CD4-positive, alpha-beta memory T cell (primary cell): ENCODE measurements at places on chromosomes 3 and 15. TPM values are rescaled to one million over a fixed set of nuclear protein-coding genes. Genes with fewer than 3 reads are reported as not detected.

The NR2E3 gene
- not detected for total RNA-seq

The THSD4 gene
- total RNA-seq = not detected

DNA sequence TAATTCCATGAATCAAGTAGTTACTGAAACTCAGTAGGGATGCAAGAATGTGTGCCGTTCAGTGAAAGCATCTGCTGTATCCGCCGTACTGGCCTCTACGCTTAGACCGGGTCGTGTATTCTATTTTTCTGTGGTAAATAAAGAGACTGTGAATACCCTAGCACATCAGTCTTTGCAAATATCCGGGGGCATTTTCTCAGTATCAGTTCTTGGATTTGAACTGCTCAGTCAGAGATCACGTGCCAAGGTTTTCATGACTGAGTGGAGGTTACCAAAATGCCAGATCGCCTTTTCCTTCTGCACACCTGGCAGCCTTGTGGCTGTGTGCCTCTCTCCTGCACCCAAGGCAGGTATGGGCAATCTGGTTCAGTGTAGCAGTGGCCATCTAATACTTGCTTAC, 377.0 kb downstream of the OCA2 start:
- H3K4me3 ChIP-seq = no peak overlapping the region
- no peaks in the 10 kb centered on the region for H3K36me3 ChIP-seq
- no peaks in the 10 kb centered on the region for H3K27me3 ChIP-seq
- H3K27ac ChIP-seq = no peak overlapping the region
- no peaks in the 10 kb centered on the region for H3K4me1 ChIP-seq

DNA sequence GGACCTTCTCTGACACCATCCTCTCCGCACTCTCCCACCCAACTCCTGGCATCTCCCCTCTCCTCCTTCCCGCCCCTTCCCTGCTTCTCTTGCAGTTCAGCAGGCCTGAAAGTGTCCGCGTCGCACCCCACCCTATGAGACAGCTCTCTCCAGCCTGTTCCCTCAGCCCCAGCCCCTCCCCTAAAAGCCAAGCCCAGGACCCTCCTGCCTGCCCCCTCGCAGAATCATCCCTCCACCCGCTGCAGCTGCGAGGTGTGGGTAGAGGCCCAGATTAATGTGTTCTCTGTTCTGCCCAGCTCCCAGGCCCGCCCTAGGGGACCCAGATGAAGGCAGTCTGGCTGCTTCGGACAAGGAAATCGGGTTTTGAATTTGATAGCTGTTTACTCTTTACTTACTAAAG, 410 bp downstream of the PRR23E start:
- H3K27ac ChIP-seq = no peak overlapping the region
- H3K36me3 ChIP-seq = no peaks in the 10 kb centered on the region
- DNase-seq = no peak
- no peaks in the 10 kb centered on the region for H3K4me1 ChIP-seq
- H3K4me3 ChIP-seq = no peak overlapping the region

- H3K27me3 ChIP-seq = no peaks in the 10 kb centered on the region
- no peak overlapping the region for H3K4me3 ChIP-seq
- no peaks in the 10 kb centered on the region for H3K36me3 ChIP-seq
- H3K27ac ChIP-seq = no peak overlapping the region
Observed at GRCh38 chr3:346186-346585, 149.6 kb downstream of the CHL1 start.

DNA sequence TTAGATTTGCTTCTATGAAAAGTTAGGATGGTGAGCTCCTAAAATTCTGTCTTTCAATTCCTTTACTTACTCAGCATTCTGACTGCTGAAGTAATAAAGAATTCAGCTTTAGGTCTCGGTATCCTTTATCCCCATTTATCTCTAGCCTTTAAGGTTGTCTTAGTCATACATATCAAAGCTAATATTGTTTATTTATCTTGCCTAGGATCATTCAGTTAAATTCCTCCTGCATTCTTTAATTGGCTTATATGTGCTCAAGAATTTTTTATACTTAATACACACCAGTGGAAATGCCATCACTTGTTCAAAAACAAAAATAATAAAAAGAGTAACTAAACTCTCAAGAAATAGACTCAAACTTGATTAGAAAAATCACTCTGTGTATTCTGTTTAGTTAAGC, 507.0 kb downstream of the ZPLD1 start:
- DNase-seq = no peak
- H3K4me3 ChIP-seq = no peak overlapping the region
- H3K4me1 ChIP-seq = no peaks in the 10 kb centered on the region
- no peaks in the 10 kb centered on the region for H3K36me3 ChIP-seq
- H3K27me3 ChIP-seq = no peaks in the 10 kb centered on the region

GRCh38 chr15:100772892-100773520, 106.6 kb upstream of the ALDH1A3 start:
- DNase-seq = no peak
- no peak overlapping the region for H3K27ac ChIP-seq
- H3K27me3 ChIP-seq = no peaks in the 10 kb centered on the region
- H3K4me3 ChIP-seq = no peak overlapping the region

DNA sequence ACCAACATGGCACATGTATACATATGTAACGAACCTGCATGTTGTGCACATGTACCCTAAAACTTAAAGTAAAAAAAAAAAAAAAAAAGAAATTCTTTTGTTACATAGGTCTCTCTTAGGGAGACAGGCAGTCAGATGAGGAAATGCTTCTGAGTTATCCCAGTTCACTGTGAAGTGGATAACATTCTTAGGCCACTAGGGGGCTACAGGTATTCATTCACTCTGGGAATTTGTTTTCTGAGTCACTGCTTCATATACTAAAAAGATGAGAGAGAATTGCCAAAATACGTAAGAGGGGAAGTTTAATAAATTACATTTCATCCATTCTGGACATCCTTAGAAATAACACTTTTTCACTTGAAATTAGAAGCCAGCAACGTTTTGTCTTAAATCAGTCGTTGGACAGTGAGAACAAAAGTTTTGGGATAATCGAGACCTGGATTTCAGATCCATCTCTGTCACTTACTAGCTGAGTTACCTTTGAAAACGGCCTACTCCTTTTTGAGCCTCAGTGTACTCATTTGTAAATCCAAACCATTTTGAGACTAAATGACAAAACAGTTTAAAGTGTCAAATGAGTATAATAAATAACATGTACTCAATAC, 738.4 kb upstream of the ALCAM start:
- H3K4me1 ChIP-seq = no peaks in the 10 kb centered on the region
- H3K27ac ChIP-seq = no peak overlapping the region
- H3K27me3 ChIP-seq = no peaks in the 10 kb centered on the region
- DNase-seq = no peak

GRCh38 chr15:62740141-62741004, 302.2 kb upstream of the TPM1 start:
- no peaks in the 10 kb centered on the region for H3K36me3 ChIP-seq
- H3K27ac ChIP-seq = no peak overlapping the region
- H3K4me1 ChIP-seq = peaks cover 4% of the 10 kb centered on the region
- DNase-seq = no peak
- no peak overlapping the region for H3K4me3 ChIP-seq

DNA sequence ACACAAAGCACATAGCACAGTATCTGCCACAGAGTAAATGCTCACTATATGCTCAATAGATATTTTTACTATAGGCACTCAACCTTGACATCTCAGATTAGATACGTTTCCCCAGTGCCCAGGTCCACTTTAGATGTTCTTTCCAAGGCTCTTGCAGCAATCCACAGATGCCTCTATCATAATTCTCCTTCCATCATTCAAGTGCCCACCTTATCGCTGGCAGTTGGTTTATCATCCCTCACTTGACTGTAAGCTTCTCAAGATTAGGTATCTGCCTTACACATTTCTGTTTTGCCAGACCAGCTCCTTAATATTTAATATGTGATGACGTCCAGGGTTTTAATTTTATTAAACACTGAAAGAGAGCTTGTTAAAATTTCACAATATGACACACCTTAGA, 8.6 kb downstream of the NCEH1 start:
- H3K27me3 ChIP-seq = no peaks in the 10 kb centered on the region
- no peak overlapping the region for H3K27ac ChIP-seq
- H3K4me3 ChIP-seq = no peak overlapping the region
- DNase-seq = no peak
- no peaks in the 10 kb centered on the region for H3K36me3 ChIP-seq
- H3K4me1 ChIP-seq = no peaks in the 10 kb centered on the region

DNA sequence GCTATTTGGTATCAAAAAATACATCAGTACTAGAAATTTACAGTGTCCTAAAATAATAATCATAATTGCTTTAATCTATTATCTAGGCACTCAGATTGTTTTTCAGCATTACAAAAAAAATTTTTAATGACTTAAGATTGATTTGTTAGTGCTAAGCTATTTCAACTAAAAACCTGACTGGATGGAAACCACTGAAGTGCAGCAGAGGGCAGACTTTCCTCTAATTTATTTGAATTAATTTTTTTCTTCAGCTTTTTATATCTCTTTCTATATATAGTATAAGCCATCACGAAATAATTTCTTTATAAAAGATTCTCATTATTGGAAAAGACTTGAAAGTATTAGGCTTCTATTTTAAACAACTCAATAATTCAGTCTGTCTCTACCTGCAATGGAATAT, 131.4 kb downstream of the IQCH start:
- no peaks in the 10 kb centered on the region for H3K27me3 ChIP-seq
- H3K4me1 ChIP-seq = no peaks in the 10 kb centered on the region
- DNase-seq = no peak
- no peaks in the 10 kb centered on the region for H3K36me3 ChIP-seq

GRCh38 chr3:72698154-72698917, 149.9 kb downstream of the SHQ1 start:
- H3K27me3 ChIP-seq = no peaks in the 10 kb centered on the region
- no peak for DNase-seq
- H3K4me3 ChIP-seq = no peak overlapping the region
- H3K36me3 ChIP-seq = no peaks in the 10 kb centered on the region
- H3K27ac ChIP-seq = no peak overlapping the region

DNA sequence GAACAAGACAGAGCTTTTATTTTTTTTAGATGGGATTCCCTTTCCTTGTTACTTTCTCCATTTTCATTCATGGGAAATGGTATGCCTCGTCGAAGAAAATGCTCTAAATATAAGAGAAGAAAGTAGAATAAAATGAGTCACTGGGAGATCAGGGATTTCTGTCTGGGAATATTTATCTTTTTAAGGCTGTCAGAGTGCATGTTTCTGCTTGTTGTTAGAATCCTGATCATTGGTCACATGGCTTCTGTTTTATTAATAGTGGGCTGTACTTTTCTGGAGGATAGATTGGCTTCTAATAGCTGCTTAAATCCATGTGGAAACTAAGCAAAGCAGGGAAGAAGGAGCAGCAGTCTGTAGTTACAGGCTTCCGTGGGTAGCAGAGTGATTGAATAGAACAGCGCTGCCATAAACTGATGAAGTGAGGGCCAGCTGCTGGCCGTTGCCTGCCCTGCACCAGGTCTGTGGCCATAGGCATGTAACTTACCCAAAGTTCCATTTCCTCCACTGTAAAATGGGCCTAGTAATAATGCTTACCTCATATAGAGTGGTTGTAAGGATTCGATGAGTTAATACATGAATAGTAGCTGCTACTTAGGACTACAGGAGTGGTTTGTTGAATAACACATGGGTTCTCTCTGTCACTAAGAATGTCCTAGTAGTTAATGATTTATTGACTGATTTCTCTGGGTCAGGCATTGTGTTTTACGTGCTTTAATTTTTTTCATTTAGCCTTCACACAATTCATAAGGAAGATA, 289.9 kb downstream of the SATB1 start:
- H3K4me1 ChIP-seq = no peaks in the 10 kb centered on the region
- no peak for DNase-seq
- H3K36me3 ChIP-seq = no peaks in the 10 kb centered on the region
- no peaks in the 10 kb centered on the region for H3K27me3 ChIP-seq

DNA sequence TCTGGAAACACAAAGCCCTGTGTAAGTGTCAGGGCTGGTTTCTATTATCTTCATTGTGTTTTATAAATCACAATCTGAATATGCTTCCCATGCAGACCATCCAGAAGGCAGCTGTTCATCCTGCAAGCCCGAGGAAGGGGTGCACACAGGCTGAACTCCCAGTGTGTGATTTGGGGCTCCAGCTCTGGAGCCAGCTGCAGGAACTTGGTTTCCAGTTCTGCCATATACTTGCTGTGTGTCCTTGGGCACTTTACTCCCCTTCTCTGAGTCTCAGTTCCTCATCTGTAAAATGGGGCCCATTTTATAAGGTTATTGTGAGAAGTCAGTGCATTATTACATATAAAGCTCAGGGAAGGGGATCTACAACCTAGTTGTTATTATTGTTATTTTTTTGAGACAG, 22.6 kb downstream of the CYP8B1 start:
- H3K4me1 ChIP-seq = no peaks in the 10 kb centered on the region
- no peaks in the 10 kb centered on the region for H3K27me3 ChIP-seq
- DNase-seq = no peak
- no peak overlapping the region for H3K27ac ChIP-seq
